Ovary (tissue), 10 donors: ENCODE measurements at places on chromosomes 2 and 18. TPM values are rescaled to one million over a fixed set of nuclear protein-coding genes. Genes with fewer than 3 reads are reported as not detected.

The SIX3 gene
- not detected for total RNA-seq

The HOXD13 gene
- not detected for total RNA-seq

The RGPD3 gene
- total RNA-seq = 0.08 TPM

The TEKT4 gene
- 0.30 TPM for total RNA-seq

The TMEM247 gene
- not detected for total RNA-seq

The PEX13 gene
- total RNA-seq = 21.5 TPM

The PLCD4 gene
- total RNA-seq = 0.45 TPM

The SNED1 gene
- 32.7 TPM for total RNA-seq

The BOLL gene
- not detected for total RNA-seq

The ACMSD gene
- total RNA-seq = not detected

The OTX1 gene
- total RNA-seq = 0.18 TPM

The GPR45 gene
- not detected for total RNA-seq

The SCYGR4 gene
- total RNA-seq = not detected

The CREG2 gene
- 0.30 TPM for total RNA-seq

The CABLES1 gene
- total RNA-seq = 8.4 TPM

The SATB2 gene
- 5.2 TPM for total RNA-seq

The IL18RAP gene
- total RNA-seq = 0.77 TPM

The DSG4 gene
- not detected for total RNA-seq

The DNAH6 gene
- total RNA-seq = 14.0 TPM

The TMEM198 gene
- total RNA-seq = 11.1 TPM

The LIMS1 gene
- 75.6 TPM for total RNA-seq

The C2orf15 gene
- total RNA-seq = 3.0 TPM

The GATA6 gene
- 99.1 TPM for total RNA-seq

The OTOS gene
- not detected for total RNA-seq

The CACNB4 gene
- 1.0 TPM for total RNA-seq

The ASIC4 gene
- 0.24 TPM for total RNA-seq

The EGR4 gene
- not detected for total RNA-seq

The SUCLG1 gene
- 60.4 TPM for total RNA-seq

The GALR1 gene
- total RNA-seq = not detected

The CCDC74A gene
- 7.3 TPM for total RNA-seq

The ERFE gene
- total RNA-seq = not detected

The GKN1 gene
- total RNA-seq = not detected

The C1QL2 gene
- total RNA-seq = 0.15 TPM

The MAP4K3 gene
- 42.0 TPM for total RNA-seq

The ASXL3 gene
- 13.2 TPM for total RNA-seq

The TMEM169 gene
- 0.25 TPM for total RNA-seq

The GNAL gene
- total RNA-seq = 3.2 TPM

The SLC4A3 gene
- total RNA-seq = 232 TPM

The PKP4 gene
- total RNA-seq = 37.8 TPM

The HOXD9 gene
- total RNA-seq = 12.5 TPM

The EVX2 gene
- total RNA-seq = not detected

The ALLC gene
- not detected for total RNA-seq

The RNU2-63P gene
- not detected for total RNA-seq

The STK17B gene
- 3.4 TPM for total RNA-seq

The TRABD2A gene
- total RNA-seq = 19.2 TPM

The EFEMP1 gene
- total RNA-seq = 246 TPM

The CXCR1 gene
- total RNA-seq = 0.43 TPM

The YES1 gene
- total RNA-seq = 38.9 TPM

The CLEC4F gene
- 0.38 TPM for total RNA-seq

The PCARE gene
- 0.23 TPM for total RNA-seq

The SLC25A12 gene
- 34.1 TPM for total RNA-seq

The TUBA4B gene
- 13.2 TPM for total RNA-seq

The REEP1 gene
- total RNA-seq = 2.0 TPM

The RNF152 gene
- 14.2 TPM for total RNA-seq
